Left lung (tissue), 14 donors: ENCODE measurements at places on chromosomes 7 and 10. TPM values are rescaled to one million over a fixed set of nuclear protein-coding genes. Genes with fewer than 3 reads are reported as not detected.

DNA sequence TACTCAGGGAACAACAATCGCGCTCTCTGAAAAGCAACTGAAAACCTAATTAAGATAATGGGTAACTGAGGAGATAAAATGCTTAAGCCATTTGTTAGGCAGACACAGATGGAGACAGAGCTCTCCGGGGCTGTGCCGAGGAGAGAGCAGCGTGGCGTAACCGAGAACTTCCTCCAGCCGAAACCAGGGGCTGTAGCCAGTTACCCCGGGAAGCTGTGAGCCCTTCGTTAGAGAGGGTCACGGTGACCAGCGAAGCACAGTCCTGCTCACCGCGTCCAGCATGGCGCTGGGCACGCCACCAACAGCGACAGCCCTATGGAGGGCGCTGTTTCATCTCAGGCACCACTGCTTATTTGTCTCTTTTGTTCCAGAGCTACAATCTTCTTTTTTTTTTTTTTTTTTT, 16.1 kb downstream of the PAPOLB start:
- H3K27me3 ChIP-seq, result no peaks in the 10 kb centered on the region
- no peaks in the 10 kb centered on the region for H3K4me1 ChIP-seq
- DNase-seq, result peak; percentile 22
- no peak overlapping the region for H3K27ac ChIP-seq
- no peak overlapping the region for H3K4me3 ChIP-seq

GRCh38 chr10:132861884-132862461, 76.0 kb upstream of the NKX6-2 start:
- no peaks in the 10 kb centered on the region for H3K36me3 ChIP-seq
- H3K4me3 ChIP-seq, result no peak overlapping the region
- DNase-seq, result peak; percentile 74
- no peaks in the 10 kb centered on the region for H3K4me1 ChIP-seq

DNA sequence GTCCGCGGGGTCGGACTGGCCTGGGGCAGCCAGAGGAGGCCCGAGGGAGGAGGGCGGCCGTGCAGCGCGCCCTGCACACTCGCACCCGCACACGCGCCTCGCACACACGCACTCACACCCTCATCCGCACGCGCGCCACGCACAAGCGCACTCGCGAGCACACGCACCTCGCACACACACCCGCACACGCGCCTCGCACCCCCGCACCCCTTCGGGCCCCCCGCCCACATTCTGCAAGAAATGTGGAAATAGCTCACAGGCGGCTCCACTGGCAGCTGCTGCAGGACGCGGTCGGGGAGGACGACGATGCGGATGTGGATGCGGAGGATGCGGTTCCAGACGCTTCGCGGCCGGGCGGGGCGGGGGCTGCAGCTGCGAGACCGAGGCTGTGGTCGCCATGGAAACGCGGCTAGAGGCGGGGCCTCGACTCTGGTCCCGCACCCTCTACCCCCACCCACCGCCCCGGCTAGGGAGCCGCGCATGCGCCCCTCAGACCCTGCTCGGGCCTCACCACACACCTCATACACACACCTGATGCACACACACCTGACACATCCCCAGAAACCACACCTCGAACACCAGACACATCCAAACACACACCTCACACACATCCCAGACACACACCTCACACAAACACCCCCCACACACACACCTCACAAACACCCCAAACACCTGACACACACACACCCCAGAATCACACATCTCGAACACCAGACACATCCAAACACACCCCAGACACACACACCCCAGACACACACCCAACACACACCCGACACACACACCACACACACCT, at the start of gene CALY:
CALY (minus strand) TSS at position 320 of the 793 bp plus-strand sequence. CDS start 7,907 bp downstream, outside the sequence.
- H3K4me3 ChIP-seq, result peak within 1 kb of the TSS; percentile 28
- no peak for DNase-seq
- H3K27ac ChIP-seq, result no peak within 1 kb of the TSS
- no peaks in the 10 kb centered on the region for H3K36me3 ChIP-seq
- peaks cover 22% of the 10 kb centered on the region for H3K4me1 ChIP-seq

- no peaks in the 10 kb centered on the region for H3K27me3 ChIP-seq
- H3K27ac ChIP-seq, result no peak overlapping the region
- no peaks in the 10 kb centered on the region for H3K36me3 ChIP-seq
- H3K4me3 ChIP-seq, result no peak overlapping the region
These were observed 57.5 kb upstream of the ZNF32 start for GRCh38 chr10:43706166-43706565.

GRCh38 chr10:12062754-12063482, 5.8 kb upstream of the DHTKD1 start:
- H3K36me3 ChIP-seq, result no peaks in the 10 kb centered on the region
- no peaks in the 10 kb centered on the region for H3K4me1 ChIP-seq
- DNase-seq, result no peak
- H3K27me3 ChIP-seq, result no peaks in the 10 kb centered on the region

- H3K27me3 ChIP-seq, result no peaks in the 10 kb centered on the region
- H3K4me1 ChIP-seq, result no peaks in the 10 kb centered on the region
- DNase-seq, result no peak
These were observed 11.7 kb downstream of the NIPSNAP2 start for GRCh38 chr7:55975988-55976633.

GRCh38 chr10:77606751-77607150, 30.9 kb downstream of the KCNMA1 start:
- H3K4me3 ChIP-seq, result no peak overlapping the region
- no peak overlapping the region for H3K27ac ChIP-seq
- peaks cover 22% of the 10 kb centered on the region for H3K4me1 ChIP-seq
- no peak for DNase-seq
- H3K36me3 ChIP-seq, result no peaks in the 10 kb centered on the region

GRCh38 chr7:25048444-25048834, 68.5 kb upstream of the OSBPL3 start:
- no peaks in the 10 kb centered on the region for H3K4me1 ChIP-seq
- H3K4me3 ChIP-seq, result no peak overlapping the region
- H3K27me3 ChIP-seq, result no peaks in the 10 kb centered on the region
- no peak for DNase-seq
- H3K27ac ChIP-seq, result no peak overlapping the region

DNA sequence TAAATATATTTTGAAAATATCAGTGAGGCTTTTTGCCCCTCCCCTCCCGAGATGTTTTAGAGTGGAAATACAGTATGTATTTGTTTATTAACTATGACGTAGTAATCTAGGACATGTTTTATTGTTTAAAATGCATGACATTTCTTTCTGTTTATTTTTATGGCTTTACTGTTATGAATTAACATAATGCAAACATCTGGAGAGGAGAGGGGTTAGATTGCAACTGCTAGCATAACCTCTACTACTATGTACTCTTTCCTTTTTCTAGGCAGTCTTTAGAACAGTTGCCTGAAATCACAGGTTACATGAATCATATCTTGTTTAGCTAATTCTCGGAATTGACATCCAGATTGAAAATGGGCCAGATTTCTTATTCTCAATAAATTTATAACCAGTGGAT, 7.4 kb downstream of the BTAF1 start:
- H3K36me3 ChIP-seq, result no peaks in the 10 kb centered on the region
- H3K4me3 ChIP-seq, result no peak overlapping the region
- H3K27me3 ChIP-seq, result no peaks in the 10 kb centered on the region
- H3K4me1 ChIP-seq, result peaks cover 51% of the 10 kb centered on the region
- DNase-seq, result no peak
- H3K27ac ChIP-seq, result no peak overlapping the region

DNA sequence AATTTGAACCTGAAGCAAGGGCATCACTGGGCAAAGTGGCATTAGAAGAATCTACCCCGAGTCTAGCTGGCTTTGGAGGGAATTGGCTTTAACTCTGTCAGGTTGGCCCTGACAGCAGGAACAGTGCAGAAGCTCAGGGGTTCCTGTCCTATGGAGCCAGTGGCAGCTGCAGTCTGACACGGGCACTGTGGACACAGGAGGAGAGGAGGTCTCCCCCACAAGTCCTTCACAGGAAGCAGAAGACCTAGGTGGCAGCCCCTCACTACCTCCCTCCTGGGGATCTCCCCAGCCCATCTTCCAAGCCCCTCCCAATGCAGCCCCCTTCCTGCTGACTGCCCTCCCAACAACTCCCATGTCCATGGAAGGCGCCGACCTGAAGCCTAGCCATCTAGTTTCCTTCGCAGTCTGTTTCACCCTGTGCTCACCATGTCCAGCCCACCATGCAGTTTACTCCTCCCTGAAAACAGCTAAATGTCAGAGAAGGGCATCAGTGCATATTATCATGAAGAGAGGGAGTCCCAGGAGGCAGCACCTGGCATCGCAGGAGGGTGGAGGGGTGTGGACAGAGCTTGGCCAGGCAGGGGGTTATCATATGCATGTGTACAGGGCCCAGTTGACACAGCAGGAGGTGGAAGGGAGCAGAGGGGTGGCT, 17.9 kb upstream of the GDF10 start:
- H3K4me3 ChIP-seq, result no peak overlapping the region
- H3K27me3 ChIP-seq, result no peaks in the 10 kb centered on the region
- H3K4me1 ChIP-seq, result no peaks in the 10 kb centered on the region
- no peak overlapping the region for H3K27ac ChIP-seq
- no peak for DNase-seq

GRCh38 chr10:131475803-131476202, 164.3 kb upstream of the TCERG1L start:
- no peaks in the 10 kb centered on the region for H3K36me3 ChIP-seq
- DNase-seq, result no peak
- H3K4me3 ChIP-seq, result no peak overlapping the region
- H3K27ac ChIP-seq, result no peak overlapping the region
- H3K4me1 ChIP-seq, result no peaks in the 10 kb centered on the region

GRCh38 chr7:116216956-116217571, 6.7 kb downstream of the TES start:
- H3K4me3 ChIP-seq, result no peak overlapping the region
- DNase-seq, result no peak
- no peaks in the 10 kb centered on the region for H3K36me3 ChIP-seq
- H3K27ac ChIP-seq, result no peak overlapping the region
- no peaks in the 10 kb centered on the region for H3K27me3 ChIP-seq

GRCh38 chr10:28910956-28911355, 233.6 kb downstream of the BAMBI start:
- no peaks in the 10 kb centered on the region for H3K4me1 ChIP-seq
- no peaks in the 10 kb centered on the region for H3K27me3 ChIP-seq
- no peak overlapping the region for H3K4me3 ChIP-seq
- H3K36me3 ChIP-seq, result no peaks in the 10 kb centered on the region

DNA sequence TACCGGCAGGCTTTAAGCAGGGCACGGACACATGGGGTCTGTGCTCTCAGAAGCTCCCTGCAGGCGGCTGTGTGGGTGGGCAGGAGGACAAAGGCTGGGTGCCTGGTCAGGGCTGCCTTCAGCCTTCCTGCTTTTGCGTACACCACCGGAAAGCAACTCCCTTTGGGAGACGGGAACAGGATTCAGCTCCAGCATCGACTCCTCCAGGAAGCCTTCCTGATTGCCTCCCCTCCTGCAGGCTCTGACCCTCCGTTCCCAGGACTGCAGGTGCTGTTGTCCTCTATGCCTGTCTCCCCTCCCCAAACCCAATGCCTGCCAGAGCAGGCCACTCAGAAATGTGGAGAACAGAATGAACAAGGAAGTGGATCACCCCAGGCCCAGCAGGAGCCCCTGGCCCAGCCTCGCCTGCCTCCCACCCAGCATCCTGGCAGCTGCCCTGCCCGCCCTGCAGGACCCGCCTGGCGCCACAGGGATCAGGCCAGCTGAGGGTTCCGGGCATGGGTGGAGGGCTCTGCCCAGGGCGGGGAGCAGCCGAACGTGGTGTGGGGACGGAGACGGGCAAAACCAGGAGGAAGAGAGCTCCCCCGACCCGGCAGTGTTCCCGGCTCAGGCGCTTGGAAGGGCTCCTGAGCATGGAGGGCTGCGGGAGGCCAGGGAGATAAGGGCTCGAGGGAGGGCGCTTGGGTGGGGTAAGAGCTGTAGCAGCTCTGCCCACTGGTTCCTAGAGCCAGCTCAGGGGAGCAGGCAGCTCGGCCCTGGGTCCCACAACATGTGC, 6.2 kb upstream of the ELN start:
- H3K4me3 ChIP-seq, result no peak overlapping the region
- DNase-seq, result no peak
- H3K27me3 ChIP-seq, result peaks cover 54% of the 10 kb centered on the region
- peaks cover under 1% of the 10 kb centered on the region for H3K4me1 ChIP-seq
- no peaks in the 10 kb centered on the region for H3K36me3 ChIP-seq

DNA sequence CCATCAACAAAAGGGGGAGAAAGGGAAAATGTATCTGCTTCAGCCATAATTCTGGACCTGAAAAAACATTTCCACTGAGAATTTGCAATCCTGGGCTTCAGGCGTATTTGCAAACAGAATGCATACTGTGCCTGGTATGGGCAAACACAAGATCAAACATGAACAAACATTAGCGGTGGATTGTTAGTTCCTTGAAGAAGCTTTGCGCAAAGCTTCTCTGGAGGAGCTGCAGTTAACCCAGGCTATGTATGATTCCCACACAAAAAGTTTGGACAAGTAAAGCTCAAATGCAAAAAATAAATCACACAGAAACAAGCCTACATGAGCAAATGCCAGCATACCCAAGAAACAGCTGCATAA, 20.4 kb upstream of the HILPDA start:
- no peaks in the 10 kb centered on the region for H3K27me3 ChIP-seq
- H3K36me3 ChIP-seq, result no peaks in the 10 kb centered on the region
- H3K27ac ChIP-seq, result no peak overlapping the region
- no peaks in the 10 kb centered on the region for H3K4me1 ChIP-seq
- no peak overlapping the region for H3K4me3 ChIP-seq

GRCh38 chr7:25847336-25848070, 304.5 kb upstream of the NFE2L3 start:
- H3K4me1 ChIP-seq, result peaks cover 26% of the 10 kb centered on the region
- H3K27ac ChIP-seq, result peak overlapping the region; percentile 57
- no peak for DNase-seq
- H3K27me3 ChIP-seq, result peaks cover 12% of the 10 kb centered on the region

PCLO gene
- 5.3 TPM for polyA plus RNA-seq

- H3K4me3 ChIP-seq, result no peak overlapping the region
- no peaks in the 10 kb centered on the region for H3K36me3 ChIP-seq
- no peak overlapping the region for H3K27ac ChIP-seq
- no peaks in the 10 kb centered on the region for H3K27me3 ChIP-seq
- no peak for DNase-seq
These were observed 191.7 kb upstream of the BET1 start for GRCh38 chr7:94195813-94196212.

GRCh38 chr10:92839191-92840085, 8.9 kb upstream of the EXOC6 start:
- H3K4me3 ChIP-seq, result no peak overlapping the region
- H3K27me3 ChIP-seq, result no peaks in the 10 kb centered on the region
- no peaks in the 10 kb centered on the region for H3K36me3 ChIP-seq
- H3K27ac ChIP-seq, result no peak overlapping the region
- no peaks in the 10 kb centered on the region for H3K4me1 ChIP-seq

- H3K4me1 ChIP-seq, result no peaks in the 10 kb centered on the region
- DNase-seq, result no peak
- no peaks in the 10 kb centered on the region for H3K36me3 ChIP-seq
- H3K27ac ChIP-seq, result no peak overlapping the region
- no peaks in the 10 kb centered on the region for H3K27me3 ChIP-seq
These were observed 530.8 kb downstream of the SH2D4B start for GRCh38 chr10:81068460-81068859.

GRCh38 chr10:103708627-103709288, 146.6 kb downstream of the SH3PXD2A start:
- H3K27me3 ChIP-seq, result no peaks in the 10 kb centered on the region
- no peaks in the 10 kb centered on the region for H3K4me1 ChIP-seq
- H3K4me3 ChIP-seq, result no peak overlapping the region
- H3K36me3 ChIP-seq, result no peaks in the 10 kb centered on the region

GRCh38 chr7:28684650-28685241, 272.4 kb downstream of the CREB5 start:
- peaks cover 65% of the 10 kb centered on the region for H3K4me1 ChIP-seq
- DNase-seq, result no peak
- H3K4me3 ChIP-seq, result no peak overlapping the region
- no peaks in the 10 kb centered on the region for H3K36me3 ChIP-seq

CPN1 gene
- not detected for polyA plus RNA-seq

LIPN gene
- not detected for polyA plus RNA-seq

- DNase-seq, result no peak
- H3K27ac ChIP-seq, result no peak overlapping the region
- H3K4me1 ChIP-seq, result no peaks in the 10 kb centered on the region
- no peak overlapping the region for H3K4me3 ChIP-seq
- no peaks in the 10 kb centered on the region for H3K36me3 ChIP-seq
These were observed 18.2 kb downstream of the MRPL32 start for GRCh38 chr7:42950417-42950816.

HABP2 gene
- 0.62 TPM for polyA plus RNA-seq

KLHL7 gene
- 44.1 TPM for polyA plus RNA-seq
